ENCODE measurements at places on chromosomes 1 and 21.

DNA sequence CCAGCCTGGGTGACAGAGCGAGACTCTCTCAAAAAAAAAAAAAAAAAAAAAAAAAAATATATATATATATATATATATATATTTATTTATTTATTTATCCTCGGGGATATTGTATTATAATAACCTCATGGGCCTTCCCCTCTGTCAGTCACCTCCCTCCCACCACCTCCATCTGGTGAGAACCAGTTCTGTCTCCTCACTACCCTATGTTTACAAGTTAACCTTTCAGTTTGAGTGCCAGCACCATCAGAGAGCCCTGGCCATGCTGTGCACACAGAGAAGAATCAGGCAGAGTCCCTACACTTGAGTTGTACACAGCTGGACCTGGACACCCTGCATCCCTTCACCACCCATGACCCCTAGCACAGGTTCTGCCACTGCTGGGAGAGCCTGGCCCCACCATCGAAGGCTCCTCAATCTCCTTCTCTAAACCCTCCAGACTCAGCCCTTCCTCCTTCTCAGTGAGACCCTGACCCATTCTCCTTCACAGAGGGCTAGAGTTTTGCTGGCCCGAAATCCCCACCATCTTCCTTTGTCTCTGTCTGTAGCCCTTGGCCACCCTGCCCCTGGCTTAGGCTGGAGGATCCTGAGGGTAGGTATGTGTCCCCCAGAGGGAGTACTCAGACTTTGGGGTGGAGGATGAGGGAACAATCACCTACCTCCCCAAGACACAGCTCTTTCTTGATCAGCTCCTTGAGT, 1.2 kb downstream of the S100A5 start:
- DNase-seq: no peak

DNA sequence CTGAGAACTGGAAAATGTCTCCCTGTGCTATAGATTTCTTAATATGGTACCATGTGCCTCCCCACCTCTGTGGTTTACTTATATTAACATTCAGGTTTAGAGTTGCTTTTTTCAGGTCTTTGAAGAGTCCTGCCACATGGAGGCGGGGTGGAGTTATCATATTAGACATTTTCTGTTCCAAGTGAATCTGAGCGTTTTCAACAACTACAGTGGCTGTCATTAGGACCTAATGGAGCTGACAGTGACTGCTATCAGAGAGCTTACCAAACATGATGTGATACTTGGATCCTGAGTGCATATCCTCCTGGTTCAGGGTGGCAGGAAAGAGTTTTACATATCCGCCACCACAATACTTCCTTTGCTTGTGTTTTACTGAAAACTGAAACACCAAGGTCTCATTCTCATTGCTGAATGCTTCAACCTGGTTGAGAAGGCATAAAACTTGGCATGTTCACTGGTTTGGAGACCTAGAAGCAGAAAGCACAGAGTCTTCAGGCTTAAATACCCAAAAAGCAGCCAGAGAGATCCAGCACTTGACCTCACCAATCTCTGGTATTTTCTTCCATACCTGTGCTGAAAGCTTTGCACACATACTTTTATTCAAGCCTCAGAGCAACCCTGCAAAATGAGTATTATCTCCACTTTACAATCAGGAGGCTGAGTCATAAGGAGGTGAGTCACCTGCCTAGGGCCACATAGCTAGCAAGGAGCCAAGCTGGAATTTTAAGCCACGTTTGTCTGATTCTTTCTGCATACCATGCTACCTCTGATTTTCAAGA, 47.4 kb upstream of the OSBPL9 start:
- peak; percentile 93 for DNase-seq

- DNase-seq: no peak
These were observed 49.6 kb downstream of the RPL5 start for GRCh38 chr1:92881391-92881790.

DNA sequence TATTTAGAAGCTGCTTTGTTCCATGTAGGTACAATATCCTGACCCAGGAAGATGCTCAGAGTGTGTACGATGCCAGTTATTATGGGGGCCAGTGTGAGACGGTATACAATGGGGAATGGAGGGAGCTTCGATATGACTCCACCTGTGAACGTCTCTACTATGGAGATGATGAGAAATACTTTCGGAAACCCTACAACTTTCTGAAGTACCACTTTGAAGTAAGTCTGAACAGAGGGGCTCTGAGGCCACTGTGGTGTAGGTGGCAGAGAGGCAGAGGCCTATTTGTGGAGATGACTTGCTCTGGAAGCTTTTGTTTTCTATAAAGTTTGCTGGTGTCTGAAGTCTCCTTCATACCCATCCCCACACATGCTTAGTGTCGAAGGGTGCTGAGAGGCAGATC, 26.8 kb downstream of the C8A start:
- no peak for DNase-seq

DNA sequence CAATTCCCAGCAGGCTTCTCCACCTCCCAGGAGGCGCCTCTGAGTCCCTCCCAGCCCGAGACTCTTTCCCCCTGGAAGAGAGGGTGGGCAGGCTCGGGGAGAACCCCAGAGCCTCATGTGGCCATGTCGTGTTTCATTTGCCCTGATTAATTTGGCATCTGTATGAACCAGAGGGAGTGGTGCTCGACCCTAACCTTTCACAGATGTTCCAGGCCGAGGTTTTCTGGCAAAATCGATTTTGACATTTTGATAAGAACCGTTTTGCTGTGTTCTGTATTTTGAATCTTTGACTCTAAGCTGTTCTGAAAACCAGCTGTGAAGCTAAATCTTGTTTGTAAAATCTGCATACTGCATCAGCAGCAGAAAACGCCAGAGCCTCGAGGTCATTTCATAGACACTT, 367.4 kb downstream of the CAMTA1 start:
- no peak for DNase-seq

- no peak for DNase-seq
These were observed 104.1 kb downstream of the SEC16B start for GRCh38 chr1:177865807-177866206.

- no peak for DNase-seq
These were observed 17.2 kb downstream of the NFYC start for GRCh38 chr1:40708750-40709099.

DNA sequence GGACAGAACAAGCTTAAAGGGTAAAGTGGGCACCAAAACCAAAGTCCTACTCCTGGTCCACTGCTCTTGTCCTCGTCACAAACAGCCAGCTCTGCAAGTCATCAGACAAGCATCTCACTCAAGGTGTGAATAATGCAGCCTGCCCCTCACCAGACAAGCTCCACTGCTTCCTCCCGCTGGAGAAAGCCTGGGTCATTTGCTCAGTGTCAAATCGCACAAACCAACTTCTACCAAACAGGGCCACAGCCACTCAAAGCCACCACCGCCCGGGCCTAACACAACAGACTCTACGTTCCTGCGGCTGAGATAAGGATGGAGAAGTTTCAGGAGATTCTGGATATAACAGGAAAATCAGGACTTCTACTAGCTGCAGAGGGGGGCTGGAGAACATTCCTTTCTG, 3.3 kb downstream of the SSBP3 start:
- DNase-seq: no peak

DNA sequence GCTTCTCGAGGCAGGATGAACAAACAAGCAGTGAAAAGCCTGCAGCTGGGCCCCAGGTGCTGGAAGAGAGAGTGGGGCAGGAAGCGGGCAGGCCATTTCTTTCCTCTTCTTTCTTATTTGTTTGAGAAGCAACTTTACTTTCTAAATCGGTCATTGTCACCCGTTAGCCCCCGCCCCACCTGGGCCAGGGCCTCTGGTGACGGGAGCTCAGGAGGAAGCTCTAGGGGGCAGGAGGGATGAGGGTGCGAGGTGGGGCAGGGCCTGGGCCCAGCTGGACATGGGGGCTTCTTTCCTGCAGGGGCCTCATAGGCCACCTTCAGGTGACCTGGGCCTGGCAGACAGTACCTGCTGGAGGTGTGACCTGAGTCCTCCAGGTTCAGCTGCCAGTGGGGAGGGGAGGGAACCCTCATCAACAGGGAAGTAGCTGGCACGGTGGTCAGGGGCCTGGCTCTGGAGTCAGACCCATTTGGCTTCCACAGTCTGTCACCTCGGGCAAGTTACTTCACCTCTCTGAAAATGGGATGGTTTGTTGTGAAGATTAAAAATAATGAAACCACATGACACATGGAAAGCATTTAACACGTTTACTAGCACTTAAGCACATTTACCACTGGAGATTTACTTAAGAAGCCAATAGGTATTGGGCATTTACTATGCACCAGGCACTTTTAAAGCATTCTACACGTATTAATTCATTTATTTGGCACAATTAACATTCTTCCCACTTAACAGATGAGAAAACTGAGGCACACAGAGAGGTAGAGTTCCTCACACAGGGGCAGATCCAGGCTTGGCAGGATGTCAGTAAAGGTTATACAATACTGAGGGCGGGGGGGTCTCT, 54.1 kb upstream of the ID3 start:
- no peak for DNase-seq

DNA sequence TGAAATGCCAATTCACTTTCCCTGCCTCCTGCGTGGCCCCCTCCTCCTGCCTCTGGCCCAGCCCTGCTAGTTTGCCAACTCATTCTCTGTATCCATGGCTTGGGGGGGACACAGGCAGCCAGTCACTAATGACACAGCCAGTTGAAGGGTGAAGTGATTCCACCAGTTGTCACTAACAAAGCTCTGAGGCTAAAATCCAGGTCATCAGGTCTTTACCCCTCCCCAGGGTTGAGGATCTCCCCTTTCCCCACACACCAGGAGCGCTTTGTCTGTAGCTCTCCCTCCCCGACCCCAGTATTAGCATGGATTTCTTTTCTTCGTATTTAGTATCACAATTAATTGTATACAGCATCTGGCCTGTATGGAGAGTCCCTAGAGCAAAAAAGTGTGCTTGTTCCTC, 394.1 kb downstream of the RRAGC start:
- no peak for DNase-seq

- no peak for DNase-seq
These were observed 50.2 kb upstream of the IGSF5 start for GRCh38 chr21:39694750-39695149.

- DNase-seq: no peak
These were observed 4.9 kb downstream of the CR2 start for GRCh38 chr1:207459008-207459407.

- DNase-seq: no peak
These were observed 8.3 kb downstream of the RAB4A start for GRCh38 chr1:229279242-229279641.

- no peak for DNase-seq
These were observed 588.8 kb downstream of the NEGR1 start for GRCh38 chr1:71693581-71693980.

GRCh38 chr1:213874789-213875188, 113.0 kb upstream of the PROX1 start:
- DNase-seq: no peak

All from MCF 10A (cell line).